ENCODE measurements at places on chromosomes 1 and 21.

GRCh38 chr1:116006486-116006964, 30.2 kb downstream of the SLC22A15 start:
- DNase-seq, result no peak

DNA sequence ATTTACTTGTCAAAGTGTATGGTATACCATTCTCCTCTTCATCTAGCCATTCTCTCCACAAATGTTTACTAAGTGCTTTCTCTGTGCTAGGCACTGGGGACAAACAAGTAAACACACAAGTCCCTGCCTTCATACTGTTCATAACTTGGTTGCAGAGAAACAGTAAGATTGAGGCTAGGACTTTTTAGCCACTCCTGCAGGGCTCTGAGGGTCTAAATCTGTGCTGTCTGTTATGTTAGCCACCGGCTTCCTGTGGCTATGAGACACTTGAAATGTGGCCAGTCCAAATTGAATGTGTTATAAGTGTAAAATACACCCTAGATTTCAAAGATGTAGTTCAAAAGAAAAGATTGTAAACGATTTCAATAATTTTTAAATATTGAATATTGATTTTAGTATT, 50.2 kb downstream of the AZIN2 start:
- no peak for DNase-seq

- DNase-seq, result no peak
Observed at GRCh38 chr1:8382608-8383505, 64.9 kb downstream of the SLC45A1 start.

- DNase-seq, result no peak
Observed at GRCh38 chr1:53587252-53587988, 128.2 kb downstream of the DMRTB1 start.

- no peak for DNase-seq
Observed at GRCh38 chr21:18801468-18801867, 397.9 kb upstream of the TMPRSS15 start.

GRCh38 chr1:220785166-220786056, 1.3 kb upstream of the MTARC1 start:
- no peak for DNase-seq

DNA sequence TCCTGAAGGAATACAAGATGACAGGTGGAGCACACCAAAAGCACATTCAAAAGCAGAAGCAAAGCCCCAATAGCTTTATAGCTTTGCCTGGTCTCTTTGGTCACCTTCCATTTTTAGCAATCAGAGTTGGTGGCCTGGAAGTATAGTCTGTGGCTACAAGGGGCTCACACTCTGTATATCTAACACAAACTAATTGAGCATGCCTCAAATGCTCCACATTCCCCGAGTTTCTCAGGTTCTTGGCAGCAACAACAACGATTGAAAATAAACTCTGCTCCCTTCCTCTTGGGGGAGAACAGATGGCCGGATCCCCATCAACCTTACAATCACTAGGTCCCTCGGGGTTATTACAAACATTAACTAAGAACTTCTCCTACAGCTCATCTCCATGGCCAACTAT, 24.9 kb upstream of the TADA1 start:
- DNase-seq, result no peak

- DNase-seq, result no peak
Observed at GRCh38 chr1:101435831-101436511, 199.2 kb downstream of the S1PR1 start.

DNA sequence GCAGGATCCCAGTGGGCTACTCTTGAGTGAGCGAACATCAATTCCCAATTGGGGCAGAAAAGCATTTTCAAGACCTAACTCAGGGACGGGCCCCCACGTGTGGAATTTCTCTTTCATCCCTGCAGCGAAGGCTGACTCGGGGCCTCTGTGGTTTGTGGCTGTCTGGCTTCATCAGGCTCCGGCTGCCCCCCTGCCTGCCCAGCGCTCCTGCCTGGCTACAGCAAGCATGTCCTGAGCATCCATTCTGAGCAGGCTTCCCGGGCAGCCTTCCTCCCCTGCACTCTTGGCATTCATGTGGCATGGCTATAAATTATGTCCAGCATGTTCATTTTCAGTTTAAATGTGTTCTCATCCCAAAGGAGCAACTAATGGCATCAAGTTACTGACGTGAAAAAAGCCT, 588.1 kb downstream of the KIF26B start:
- DNase-seq, result no peak

DNA sequence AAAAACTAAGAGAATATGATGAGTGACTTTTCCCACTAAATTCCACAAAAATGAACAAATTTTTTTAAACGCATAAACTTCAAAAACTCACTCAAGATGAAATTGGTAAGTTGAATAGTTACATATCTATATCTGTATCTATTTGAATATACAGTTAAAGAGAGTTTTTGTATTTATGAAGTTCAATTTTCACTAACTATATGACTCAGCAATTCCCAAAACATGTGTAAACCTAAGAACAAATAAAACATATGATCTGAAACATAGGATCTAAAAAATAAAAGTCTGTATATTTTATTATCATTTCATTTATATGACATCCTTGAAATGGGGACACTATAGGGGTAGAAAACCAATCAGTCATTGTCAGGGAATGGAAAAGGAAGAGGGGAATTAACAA, 105.7 kb upstream of the SNX7 start:
- DNase-seq, result no peak

GRCh38 chr1:20380616-20381035, 90.0 kb downstream of the VWA5B1 start:
- DNase-seq, result no peak

DNA sequence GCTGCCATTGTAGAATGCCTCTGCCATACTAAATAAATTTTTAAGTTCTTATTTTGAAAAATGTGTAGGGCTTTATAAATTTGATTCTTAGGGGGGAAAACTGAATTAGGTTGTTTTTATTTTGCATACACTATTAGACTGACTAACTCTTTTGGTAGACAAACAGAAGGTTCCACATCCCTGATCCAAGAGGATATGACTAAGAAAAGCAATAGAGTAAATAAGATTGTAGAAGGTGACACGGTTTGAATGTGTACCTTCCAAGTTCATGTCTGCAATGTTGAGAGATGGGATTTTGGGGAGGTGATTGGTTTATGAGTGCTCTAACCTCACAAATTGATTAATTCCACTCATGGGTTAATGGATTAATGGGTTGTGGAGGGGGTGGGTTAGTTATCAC, 127.9 kb downstream of the GLUL start:
- no peak for DNase-seq

DNA sequence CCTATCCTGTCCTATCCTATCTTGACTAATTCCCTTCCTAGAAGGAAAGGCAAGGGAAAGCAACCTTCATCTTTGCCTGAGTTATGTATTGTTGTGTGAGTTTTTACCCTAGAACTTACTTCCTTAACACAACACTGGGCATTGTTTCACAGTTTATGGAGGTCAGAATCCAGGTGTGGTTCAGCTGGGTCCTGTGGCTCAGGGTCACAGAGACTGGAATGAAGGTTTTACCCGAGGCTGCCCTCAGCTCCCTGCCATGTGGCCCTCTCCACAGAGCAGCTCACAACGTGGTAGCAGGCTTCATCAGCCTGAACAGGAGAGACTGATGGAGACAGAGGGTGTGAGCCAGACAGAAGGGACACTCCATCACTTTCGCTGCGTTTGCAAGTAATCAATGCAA, 140.5 kb downstream of the FCRL5 start:
- no peak for DNase-seq

- DNase-seq, result no peak
Observed at GRCh38 chr1:49356594-49356993, 579.9 kb upstream of the BEND5 start.

GRCh38 chr1:64881281-64881680, 85.1 kb downstream of the JAK1 start:
- DNase-seq, result no peak

DNA sequence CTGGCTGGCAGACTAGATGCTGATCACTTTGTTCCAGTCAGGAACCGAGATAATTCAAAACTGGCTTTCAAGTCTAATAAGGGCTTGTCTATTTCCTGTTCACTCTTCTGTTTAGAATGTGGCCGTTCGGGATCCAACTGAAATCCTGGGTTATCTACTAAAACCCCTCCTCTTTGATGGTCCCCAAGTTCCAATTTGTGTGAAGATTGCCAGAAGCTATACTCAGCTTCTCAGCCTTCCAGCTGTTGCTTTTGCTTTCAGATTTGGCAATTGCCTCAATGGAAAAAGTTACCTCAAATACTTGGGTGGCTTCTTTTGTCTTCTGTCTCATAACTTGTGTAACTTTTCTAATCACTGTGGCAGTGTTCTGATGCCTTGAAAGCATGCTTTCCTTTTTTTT, 43.7 kb downstream of the BTBD8 start:
- no peak for DNase-seq

GRCh38 chr1:119653839-119654170, 5.7 kb upstream of the ZNF697 start:
- no peak for DNase-seq

- DNase-seq, result no peak
Observed at GRCh38 chr1:202084791-202085681, 37.7 kb upstream of the GPR37L1 start.

DNA sequence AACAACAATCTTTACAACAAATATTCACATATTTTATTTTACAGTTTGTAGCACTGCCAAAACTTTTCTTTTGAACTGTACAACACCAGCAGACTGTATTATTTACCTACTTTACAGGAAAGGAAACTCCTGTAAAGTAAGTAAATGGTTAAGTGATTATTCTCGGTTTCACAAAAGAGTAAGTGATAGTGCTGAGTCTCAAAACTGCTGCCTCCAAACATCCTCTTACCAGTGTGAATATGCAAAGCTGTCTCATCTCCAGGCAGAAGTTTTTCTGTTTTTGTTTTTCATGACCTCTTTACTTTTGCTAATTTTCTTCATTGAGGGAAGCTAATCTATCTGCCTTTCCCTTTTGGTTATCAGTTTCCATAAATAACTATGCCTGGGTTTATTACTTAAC, 286.7 kb downstream of the SRGAP2C start:
- DNase-seq, result no peak

DNA sequence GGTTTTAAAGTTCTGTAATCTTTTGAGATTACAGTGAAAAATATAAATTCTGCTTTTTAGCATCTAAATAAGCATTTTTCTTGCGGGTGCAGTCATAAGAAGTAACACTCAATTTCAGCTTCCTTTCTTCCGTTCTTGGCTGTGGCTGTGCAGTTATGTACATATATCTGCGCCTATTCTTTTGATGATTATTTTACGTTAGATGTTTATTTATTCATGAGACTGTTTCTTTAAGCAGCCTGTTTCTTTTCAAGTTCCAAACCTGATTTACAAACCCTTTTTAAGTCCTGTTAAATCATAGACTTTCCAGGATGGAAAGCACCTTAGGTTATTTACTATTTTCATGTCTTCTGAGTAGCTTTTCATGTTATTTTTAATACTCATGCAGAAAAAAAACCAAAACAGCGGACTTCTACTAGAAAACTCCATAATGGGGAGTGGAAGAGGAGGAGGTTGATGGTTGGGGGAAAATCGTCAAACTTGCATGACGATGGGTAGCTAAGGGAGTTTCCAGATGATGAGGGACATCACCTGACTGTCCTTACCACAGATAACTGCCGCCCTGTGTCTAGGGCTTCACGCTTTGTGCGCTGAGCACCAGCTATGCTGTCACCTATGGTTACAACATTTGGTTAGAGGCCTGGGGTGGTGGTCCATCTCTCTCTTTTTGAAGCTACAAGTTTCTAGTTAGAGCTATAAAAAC, 2.6 kb downstream of the PRDM2 start:
- peak; percentile 37 for DNase-seq

GRCh38 chr1:174931214-174931613, 68.5 kb upstream of the CACYBP start:
- no peak for DNase-seq

GRCh38 chr1:154489695-154490274, 12.2 kb upstream of the TDRD10 start:
- DNase-seq, result no peak

- DNase-seq, result no peak
Observed at GRCh38 chr1:173353350-173353749, 123.8 kb upstream of the PRDX6 start.

DNA sequence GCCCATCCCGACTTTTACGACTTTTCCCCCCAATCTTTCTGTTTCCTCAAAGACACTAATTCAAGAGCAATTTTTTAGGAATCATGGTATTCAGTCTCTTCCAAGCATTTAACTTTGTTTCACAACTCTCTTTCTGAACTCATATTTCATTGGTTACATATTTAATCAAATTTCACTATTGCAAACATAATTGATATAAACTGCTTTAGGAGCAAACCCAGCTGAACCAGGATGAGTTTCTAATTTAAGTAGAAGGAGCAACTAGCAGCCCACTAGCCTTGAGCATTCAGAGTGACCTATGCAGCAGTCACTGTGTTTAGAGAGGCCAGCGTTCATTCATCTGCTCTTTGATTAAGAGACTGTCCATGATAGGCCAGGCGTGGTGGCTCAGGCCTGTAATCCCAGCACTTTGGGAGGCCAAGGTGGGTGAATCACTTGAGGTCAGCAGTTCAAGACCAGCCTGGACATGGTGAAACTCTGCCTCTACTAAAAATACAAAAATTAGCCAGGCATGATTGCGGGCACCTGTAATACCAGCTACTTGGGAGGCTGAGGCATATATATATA, 1.8 kb downstream of the CELA2B start:
- no peak for DNase-seq

GRCh38 chr1:162696286-162696862, 64.1 kb downstream of the DDR2 start:
- no peak for DNase-seq

- no peak for DNase-seq
Observed at GRCh38 chr1:207946756-207947155, 35.8 kb upstream of the CD34 start.

DNA sequence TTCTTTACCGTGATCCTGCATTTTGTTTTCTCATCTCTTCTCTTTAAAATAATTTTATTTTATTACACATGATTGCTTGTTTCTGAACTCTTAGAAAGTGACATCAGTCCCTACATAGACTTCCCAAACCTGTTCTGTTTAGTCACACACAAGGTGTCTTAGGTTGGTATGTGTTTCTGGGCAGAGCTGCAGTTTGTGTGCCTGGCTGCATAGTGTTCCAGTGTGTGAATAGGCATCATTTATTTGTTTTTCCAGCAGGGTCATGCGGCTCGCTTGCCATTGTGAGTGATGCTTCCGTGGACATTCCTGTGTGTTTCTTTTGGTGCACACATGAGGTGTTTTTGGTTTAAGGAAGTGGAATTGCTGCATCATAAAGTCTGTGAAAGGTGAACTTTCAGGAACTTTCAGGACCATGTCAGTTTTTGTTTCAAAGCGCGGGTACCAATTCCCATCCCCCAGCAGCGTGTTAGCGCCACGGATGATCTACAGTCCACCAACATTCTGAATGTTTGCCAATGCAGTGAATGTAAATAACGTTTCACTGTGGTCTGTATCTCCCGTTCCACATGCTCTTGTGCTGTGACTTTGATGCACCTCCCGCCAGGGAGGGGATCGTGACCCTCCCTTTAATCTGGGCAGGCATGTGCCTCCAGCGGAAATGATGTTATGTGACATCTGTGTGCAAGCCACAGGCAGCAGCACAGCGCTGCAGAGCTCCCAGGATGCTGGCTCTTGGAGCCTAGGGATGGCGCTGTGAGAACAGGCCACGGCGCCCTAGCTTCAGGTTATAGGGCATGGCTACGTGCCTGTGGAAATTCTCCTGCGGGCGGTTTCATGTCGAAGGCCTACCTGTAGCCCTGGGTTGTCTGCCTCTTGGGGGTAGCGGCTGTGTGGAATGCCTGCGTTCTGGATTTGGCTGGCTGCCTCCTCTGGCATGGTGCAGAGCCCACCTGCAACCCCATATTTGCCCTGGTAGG, 144.6 kb upstream of the COL6A1 start:
- DNase-seq, result no peak

GRCh38 chr1:56911098-56911938, 54.5 kb downstream of the C8B start:
- no peak for DNase-seq

All from stimulated activated CD8-positive, alpha-beta memory T cell treated with anti-CD3 and anti-CD28 coated beads, Interleukin-4, amount 100 ng/mL, for 1 hour (primary cell).